ENCODE measurements at places on chromosomes 12 and 14.

- no peak for DNase-seq
Measured at GRCh38 chr12:12671850-12672660, 23.9 kb downstream of the GPR19 start.

DNA sequence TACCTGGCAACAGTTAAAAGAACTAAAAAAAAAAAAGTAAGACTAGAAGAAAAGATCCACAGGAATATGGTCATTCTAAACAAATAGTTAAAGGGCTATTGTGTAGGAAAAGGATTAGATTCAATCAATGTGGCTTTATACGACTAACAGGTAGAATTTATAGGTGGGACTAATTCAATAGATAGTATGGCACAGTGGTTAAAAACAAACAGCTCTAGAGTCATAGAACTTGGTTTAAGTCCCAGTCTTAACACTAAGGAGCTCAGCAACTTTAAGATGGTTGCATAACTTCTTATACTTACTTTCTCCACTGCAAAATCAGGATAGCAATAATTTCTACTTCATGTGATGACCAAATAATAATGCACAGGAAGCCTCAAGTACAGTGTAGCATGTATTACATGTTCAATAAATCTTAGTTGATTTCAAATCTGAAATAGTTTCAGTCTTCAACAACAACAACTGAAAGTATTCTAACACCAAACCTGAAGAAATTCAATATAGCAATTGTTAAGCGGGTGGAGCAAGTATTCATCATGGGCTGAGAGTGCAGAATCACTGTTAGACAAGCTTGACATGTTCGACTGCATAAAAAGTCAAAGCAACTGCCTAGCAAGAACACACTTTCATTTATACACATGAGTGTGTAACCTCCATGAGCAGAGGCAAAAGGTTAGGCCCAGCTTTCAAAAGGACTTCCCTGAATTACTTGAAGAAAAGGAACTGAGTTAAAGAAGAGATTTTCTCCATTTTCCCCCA, 50.4 kb downstream of the ITPR2 start:
- DNase-seq: no peak

DNA sequence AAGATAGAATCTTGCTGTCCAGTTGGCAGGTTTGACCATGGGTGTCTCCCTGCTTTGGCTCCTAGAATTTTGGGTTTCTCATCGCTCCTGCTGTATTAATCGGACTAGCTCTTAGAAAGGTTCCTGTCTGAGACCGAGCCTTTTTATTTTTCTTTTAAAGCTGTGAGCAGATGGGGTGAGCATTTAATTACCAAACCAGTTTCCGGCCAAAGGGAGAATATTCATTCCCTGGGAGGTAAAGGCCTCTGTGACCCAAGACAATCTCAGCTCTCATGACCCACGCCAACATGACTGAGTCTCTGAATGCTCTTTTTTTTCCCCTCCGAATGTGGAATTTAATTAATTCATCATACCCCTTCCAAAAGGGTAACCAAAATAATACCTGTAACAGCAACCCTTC, 464.7 kb upstream of the TMEM132C start:
- no peak for DNase-seq

GRCh38 chr12:106289196-106289681, 13.3 kb upstream of the TCP11L2 start:
- DNase-seq: no peak

- DNase-seq: no peak
Measured at GRCh38 chr12:60311940-60312339, 716.1 kb downstream of the SLC16A7 start.

DNA sequence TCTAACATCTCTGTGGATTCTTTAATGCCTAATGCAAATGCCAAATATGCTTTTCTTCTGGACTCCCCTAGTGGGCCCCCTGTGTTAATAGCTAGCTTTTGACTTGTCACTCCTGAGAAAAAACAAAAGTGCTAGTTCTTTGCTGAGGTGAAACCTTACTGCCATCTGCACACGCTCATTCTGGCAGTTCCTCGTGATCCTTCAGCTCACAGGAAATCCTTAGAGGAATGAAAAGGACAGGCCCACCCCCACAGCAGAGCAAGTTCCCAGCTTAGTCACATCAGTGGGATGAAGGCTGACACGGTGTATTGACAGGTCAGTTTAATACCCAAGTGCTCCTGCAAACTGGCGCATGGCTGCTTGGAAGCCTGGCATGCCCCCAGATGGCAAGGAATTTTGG, 165.1 kb upstream of the ATP2B1 start:
- no peak for DNase-seq

- DNase-seq: no peak
Measured at GRCh38 chr12:4572680-4573079, 10.7 kb downstream of the DYRK4 start.

GRCh38 chr12:78086553-78087362, 256.1 kb downstream of the NAV3 start:
- DNase-seq: no peak

GRCh38 chr12:57813971-57814772, 4.4 kb downstream of the AVIL start:
- no peak for DNase-seq

- no peak for DNase-seq
Measured at GRCh38 chr12:52184813-52185212, 7.0 kb downstream of the KRT80 start.

GRCh38 chr14:72942934-72943333, 16.7 kb downstream of the DCAF4 start:
- DNase-seq: no peak

GRCh38 chr14:38108681-38109080, 99.0 kb upstream of the SSTR1 start:
- no peak for DNase-seq
